ENCODE measurements at places on chromosomes 5 and 9.

DNA sequence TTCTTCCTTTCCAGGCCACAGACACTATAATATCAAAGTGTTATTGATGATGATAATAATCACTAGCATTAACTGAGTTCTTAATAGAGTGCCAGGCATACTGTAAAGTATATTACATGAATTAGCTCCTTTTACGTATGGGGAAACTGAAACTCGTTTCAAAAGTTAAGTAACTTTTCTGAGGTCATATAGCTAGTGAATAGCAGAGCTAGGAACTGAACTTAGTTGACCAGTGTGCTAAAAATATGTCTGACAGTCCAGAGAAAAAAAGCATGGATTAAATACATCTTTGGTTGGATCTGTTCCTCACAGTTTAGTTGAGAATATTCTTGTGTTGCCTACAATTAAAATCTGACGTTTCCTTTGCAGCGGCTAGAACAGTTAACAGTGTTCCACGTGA, 18.4 kb upstream of the CATSPER3 start:
- DNase-seq: no peak

DNA sequence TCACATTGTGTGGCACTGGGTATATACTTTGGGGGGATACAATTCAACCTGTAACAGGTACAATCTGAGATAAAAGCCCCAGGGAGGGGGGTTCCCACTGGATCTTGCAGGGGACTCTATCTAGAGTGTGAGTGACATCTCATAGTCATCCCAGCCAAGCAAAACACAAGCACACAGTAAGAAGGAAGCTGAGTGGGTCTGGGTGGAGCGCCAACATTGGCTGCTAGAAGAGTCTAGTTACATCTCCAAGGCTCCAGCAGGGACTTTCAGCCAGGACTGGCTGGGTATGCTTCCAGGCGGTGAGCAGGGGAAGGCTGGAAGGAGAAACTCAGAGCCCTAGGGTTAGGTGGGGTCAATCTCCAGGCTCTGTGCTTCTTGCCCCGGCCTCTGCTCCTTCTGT, 53.0 kb downstream of the IL31RA start:
- DNase-seq: no peak

- DNase-seq: no peak
These were observed 499.4 kb downstream of the ISL1 start for GRCh38 chr5:51882647-51883046.

- DNase-seq: peak; percentile 47
These were observed 12.1 kb downstream of the GALNT10 start for GRCh38 chr5:154202379-154203260.

DNA sequence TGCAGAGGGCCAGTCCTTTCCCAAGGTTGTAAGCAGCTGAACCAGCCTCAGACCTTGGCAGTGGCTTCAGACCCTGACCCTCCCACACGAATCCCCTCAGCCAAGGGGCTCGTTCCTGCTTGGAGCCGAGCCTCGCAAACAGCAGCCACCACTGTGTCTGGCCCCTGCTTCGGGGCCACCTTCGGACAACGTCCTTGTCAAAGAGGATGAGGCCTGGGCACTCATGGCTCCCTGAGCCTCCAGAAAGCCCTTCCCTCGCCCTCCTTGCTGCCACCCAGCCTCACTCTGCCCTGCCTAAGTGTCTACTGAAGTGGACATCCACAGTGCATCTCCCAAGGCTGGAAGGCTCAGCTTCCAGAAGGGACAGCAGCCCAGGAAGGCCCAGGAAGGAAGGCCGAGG, 161.7 kb downstream of the OLFM1 start:
- no peak for DNase-seq
